T-helper 2 cell (primary cell): ENCODE measurements at places on chromosomes 7 and 10.

DNA sequence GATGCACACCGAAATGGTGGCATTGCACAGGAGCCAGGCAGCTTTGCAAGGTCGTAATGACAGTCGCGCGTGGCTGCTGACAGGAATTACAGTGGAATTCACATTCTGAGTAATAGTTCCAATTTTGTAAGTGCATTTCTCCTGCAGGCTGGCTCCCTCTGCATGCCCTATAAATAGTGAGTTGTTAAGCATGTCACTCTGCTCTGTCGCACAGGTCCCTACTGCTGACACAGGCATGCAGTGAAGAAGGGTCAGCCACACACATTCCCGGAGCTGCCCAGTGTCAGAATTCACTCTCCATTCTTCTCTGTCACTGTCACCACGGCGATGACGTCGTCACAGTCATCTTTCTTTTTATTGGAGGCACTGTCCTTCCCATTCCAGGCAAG, 49.2 kb upstream of the SHH start:
- DNase-seq: no peak

GRCh38 chr7:67564959-67565358, 568.3 kb downstream of the TYW1 start:
- no peak for DNase-seq

DNA sequence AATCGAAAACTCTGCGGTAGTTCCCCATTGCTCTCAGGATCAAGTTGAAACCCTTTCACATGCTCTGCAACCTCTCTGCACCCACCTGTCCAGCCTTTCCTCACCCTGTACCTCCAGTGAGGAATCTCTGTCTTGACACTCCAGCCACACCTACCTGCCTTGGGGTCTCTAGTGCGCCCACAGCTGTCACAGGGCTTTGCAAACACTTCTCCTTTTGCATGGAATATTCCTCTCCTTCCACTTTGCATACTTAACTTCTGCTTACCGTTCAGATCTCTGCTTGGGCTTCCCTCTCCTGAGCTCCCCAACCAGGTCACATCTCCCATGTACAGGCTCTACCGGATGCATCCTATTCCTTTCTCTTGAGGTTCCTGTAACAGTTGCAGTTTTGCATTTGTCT, 6.6 kb upstream of the ZYX start:
- DNase-seq: no peak

DNA sequence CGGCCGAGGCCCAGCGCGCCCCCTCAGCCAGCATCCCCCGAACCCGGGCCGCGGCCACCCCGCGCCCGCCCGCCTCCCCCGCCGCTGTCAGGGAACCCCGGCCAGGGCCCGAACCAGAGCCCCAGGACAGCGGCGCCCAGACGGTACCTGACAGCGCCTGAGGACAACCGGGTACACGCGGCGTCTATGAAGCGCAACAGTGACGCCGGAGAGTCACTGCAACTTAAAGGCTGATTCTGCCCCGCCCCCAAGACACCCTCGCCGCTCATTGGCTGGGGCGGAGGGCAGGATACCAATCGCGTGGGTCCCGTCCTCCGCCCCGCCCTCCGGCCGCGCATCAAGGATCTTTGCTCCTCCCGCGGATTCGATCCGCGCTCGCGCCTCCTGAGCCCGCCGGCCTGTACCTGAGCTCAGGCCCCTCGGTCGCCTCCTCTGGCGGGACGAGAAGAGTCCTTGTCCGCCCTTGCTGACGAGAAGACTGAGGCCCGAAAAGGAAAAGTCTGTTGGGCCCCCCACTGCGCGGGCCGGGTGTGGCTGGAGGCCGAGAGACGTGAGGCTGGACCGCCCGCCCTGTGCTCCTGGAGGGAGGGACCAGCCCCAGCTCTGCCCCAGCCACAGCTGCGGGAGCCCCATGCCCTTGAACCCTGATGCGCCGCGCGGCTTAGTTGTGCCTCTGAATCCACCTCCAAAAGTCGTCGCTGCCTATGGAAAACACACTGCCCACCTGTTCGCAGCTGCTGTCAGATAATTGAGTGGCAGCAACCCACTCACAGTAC, at the start of gene OAT:
TSS of gene OAT (minus strand) at position 198 of the 776 bp plus-strand sequence. CDS start 6,752 bp downstream, outside the sequence.
- peak; percentile 97 for DNase-seq

- no peak for DNase-seq
Measured at GRCh38 chr7:106117786-106118544, 5.9 kb upstream of the SYPL1 start.

GRCh38 chr10:85900061-85900460, 466.5 kb downstream of the GRID1 start:
- no peak for DNase-seq

GRCh38 chr7:57384380-57384779, 65.6 kb upstream of the ZNF716 start:
- no peak for DNase-seq

GRCh38 chr7:89145801-89146200, 350.3 kb upstream of the TEX47 start:
- no peak for DNase-seq
